ENCODE measurements at places on chromosomes 3 and 15. TPM values are rescaled to one million over a fixed set of nuclear protein-coding genes. Genes with fewer than 3 reads are reported as not detected.

RARRES1 gene
- total RNA-seq, result 5.1 TPM

XCR1 gene
- not detected for total RNA-seq

FEZF2 gene
- not detected for total RNA-seq

NOX5 gene
- not detected for total RNA-seq

CCDC9B gene
- total RNA-seq, result 7.7 TPM

SLC15A2 gene
- not detected for total RNA-seq

DNAH12 gene
- under 0.01 TPM for total RNA-seq

C3orf22 gene
- not detected for total RNA-seq

HCLS1 gene
- total RNA-seq, result 82.7 TPM

FANCD2 gene
- total RNA-seq, result 34.6 TPM

GORASP1 gene
- 71.4 TPM for total RNA-seq

SKOR1 gene
- not detected for total RNA-seq

NXPE3 gene
- 6.7 TPM for total RNA-seq

SMAD6 gene
- 25.6 TPM for total RNA-seq

CPN2 gene
- not detected for total RNA-seq

EPHA3 gene
- total RNA-seq, result 0.07 TPM

PRR20G gene
- not detected for total RNA-seq

HACD2 gene
- total RNA-seq, result 17.0 TPM

LMAN1L gene
- not detected for total RNA-seq

PLCB2 gene
- total RNA-seq, result 2.2 TPM

TP63 gene
- total RNA-seq, result not detected

CYP11A1 gene
- not detected for total RNA-seq

All from mammary microvascular endothelial cell (primary cell).